ENCODE measurements at places on chromosomes 16 and 17. TPM values are rescaled to one million over a fixed set of nuclear protein-coding genes. Genes with fewer than 3 reads are reported as not detected.

The CDRT15 gene
- not detected for total RNA-seq

The GGA2 gene
- 124 TPM for total RNA-seq

The ALDH3A1 gene
- not detected for total RNA-seq

The KRTAP1-5 gene
- total RNA-seq, result not detected

The SNX20 gene
- 67.4 TPM for total RNA-seq

The FBXO39 gene
- total RNA-seq, result 1.6 TPM

The PLCG2 gene
- 5.7 TPM for total RNA-seq

The TSEN54 gene
- 70.0 TPM for total RNA-seq

The KREMEN2 gene
- not detected for total RNA-seq

The SP2 gene
- total RNA-seq, result 30.8 TPM

The VPS35L gene
- 59.5 TPM for total RNA-seq

The TP53TG3C gene
- not detected for total RNA-seq

The RHBDF1 gene
- 0.11 TPM for total RNA-seq

The CPHXL2 gene
- not detected for total RNA-seq

The IRX5 gene
- total RNA-seq, result 0.32 TPM

The NPIPA7 gene
- 5.0 TPM for total RNA-seq

The ABCA10 gene
- 0.64 TPM for total RNA-seq

The FBXL20 gene
- 12.9 TPM for total RNA-seq

The RCVRN gene
- total RNA-seq, result not detected

The ZPBP2 gene
- not detected for total RNA-seq

The PPY gene
- total RNA-seq, result not detected
